ENCODE measurements at places on chromosomes 12 and 14. TPM values are rescaled to one million over a fixed set of nuclear protein-coding genes. Genes with fewer than 3 reads are reported as not detected.
A peak's percentile ranks its signal among the peaks of the same experiment; 100 is the strongest.

Gene CLEC14A
- not detected for total RNA-seq

Gene SIX1
- total RNA-seq, result 156 TPM

Gene VCPKMT
- 8.4 TPM for total RNA-seq

Gene TMEM117
- 23.5 TPM for total RNA-seq

DNA sequence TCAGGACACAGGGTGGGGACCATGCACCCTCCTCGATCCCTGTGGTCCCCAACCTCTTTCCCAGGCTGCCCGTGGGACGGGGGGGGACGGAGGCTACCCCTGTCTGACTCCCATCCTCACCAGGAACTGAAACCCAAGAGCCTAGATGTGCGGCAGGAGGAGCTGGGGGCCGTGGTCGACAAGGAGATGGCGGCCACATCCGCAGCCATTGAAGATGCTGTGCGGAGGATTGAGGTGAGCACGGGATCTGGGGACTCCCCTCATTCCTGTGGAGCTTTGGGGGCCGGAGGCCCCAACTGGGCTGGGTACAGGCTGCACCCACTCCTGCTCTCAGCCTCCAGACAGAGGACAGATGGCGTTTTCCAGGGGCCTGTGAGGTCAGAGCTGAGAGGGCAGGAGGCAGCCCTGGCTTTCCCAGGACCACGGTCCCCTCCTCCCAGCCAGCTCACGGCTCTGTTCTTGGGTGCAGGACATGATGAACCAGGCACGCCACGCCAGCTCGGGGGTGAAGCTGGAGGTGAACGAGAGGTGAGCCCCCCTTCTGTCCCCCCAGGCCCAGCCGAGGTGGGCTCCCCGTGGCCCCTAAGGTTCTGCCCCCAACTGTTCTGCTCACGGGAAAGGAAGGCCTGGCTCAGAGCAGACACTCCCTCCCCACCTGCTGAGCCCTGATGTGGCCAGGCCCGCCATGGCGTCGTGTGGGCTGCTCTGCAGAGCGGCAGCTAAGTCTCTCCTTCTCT is 24.2 kb downstream of the HIP1R start:
- DNase-seq, result no peak

GRCh38 chr14:50926851-50927386 is 17.4 kb downstream of the PYGL start:
- no peak for DNase-seq

DNA sequence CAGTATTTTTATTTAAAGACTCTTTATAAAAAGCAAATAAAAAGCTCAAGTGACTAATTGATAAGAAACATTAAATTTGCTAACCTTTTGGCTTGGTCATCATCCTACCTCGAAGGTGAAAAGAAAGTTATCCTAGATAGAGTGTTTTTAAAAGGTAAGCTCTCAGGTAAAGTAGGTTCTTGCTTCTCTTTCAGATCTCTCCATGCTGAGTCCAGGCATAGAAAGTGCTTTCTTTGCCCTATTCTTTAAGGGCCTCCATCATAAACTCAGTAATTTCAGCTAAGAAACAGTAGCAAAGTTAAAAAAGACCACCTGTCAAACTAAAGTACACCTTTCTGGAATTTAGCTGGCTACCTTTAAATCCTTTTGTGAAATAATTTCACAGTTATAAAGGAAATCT is 20.6 kb upstream of the ANHX start:
- no peak for DNase-seq

DNA sequence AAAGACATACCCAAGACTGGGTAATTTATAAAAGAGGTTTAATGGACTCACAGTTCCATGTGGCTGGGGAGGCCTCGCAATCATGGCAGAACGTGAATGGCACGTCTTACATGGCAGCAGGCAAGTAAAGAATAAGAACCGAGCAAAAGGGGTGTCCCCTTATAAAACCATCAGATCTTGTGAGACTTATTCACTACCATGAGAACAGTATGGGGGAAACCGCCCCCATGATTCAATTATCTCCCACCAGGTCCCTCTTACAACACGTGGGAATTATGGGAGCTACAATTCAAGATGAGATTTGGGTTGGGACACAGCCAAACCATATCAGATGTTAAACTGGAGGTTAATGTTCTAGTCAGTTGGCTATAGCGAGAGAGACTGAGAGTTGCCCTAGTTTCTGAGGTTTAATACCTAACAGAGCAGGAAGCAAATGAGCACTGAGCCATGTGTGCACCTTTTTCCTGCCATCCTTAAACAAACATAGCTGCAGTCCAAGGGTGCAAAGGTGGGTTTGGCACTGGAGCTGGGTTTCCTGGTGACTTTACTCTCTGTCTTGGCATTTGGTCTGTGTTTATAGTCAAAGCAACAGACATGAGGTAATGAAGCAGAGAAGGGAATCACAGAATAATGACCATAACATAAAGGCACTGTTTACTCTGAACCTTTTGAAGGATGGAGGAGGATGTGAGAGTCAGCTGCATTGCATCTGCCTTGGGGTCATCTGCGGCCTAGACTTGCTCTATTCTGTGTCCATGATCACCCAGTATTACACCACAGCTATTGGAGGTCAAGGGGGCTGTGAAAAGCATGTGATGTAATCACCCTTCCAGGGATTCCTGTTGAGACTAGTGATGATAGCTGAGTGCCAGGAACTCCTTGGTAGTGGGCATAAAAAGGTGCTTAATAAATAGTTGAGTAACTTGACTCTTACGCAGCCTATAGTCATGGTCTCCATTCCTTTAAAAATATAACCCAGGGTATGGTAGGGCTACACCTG is 83.6 kb upstream of the USP44 start:
- no peak for DNase-seq

DNA sequence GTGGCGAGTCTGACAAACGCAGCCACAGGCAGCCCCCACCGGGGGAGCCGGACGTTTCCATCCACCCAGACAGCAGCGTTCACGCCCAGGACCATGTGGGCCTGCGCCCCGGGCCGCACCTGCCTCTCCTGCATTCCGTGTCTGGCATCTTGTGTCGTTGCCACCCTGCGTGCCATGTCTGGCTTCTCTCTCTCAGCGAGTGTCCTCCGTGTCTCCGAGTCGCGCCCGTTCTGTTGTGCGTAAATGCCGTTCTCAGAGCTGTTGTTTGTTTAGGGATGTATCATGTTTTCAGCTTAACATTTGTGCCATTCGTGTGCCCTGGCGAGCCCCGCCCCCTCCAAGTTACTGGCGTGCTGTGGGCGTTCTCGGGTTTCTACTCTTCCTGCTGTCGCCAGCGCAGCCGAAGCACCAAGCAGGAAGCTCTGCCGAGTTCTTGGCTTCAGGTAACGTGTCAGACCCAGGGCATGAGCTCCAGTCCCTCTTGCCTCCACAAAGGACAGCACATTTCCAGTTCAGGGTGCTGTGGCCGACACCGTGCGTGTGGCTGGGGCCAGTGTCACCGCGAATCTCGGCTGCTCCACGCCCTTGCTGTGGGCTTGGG is 34.6 kb downstream of the NOC4L start:
- DNase-seq, result no peak

- DNase-seq, result peak; percentile 7
Measured at GRCh38 chr12:25553098-25553497, at the start of gene LMNTD1. LMNTD1 (minus strand) TSS chr12:25553283; CDS start chr12:25552959, 324 bp downstream.

- DNase-seq, result no peak
Measured at GRCh38 chr12:122520676-122521075, 6.1 kb downstream of the RSRC2 start.

GRCh38 chr12:129119537-129119936 is 266.3 kb downstream of the GLT1D1 start:
- DNase-seq, result no peak

GRCh38 chr14:91367173-91368171 is 50.1 kb downstream of the CCDC88C start:
- no peak for DNase-seq

GRCh38 chr14:97306133-97306759 is 509.1 kb downstream of the VRK1 start:
- no peak for DNase-seq

DNA sequence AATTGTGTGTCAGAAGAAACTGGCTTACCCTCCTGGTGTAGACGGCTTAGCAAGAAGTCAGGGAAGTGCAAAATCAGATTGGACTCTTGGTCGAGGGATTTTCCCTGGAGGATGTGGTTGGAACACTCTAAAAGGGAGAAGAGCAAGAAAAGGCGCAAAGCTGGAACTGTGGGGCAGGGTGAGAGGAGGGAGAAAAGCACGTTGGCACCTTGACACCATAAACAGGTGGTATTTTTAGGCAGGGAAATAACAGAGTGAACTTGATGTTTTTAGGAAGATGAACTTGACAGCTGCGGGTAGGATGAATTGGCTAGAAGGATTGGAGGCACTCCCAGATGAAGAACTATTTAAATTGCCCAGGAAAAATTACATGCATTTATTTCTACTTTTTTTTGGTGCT is 67.7 kb downstream of the HCAR2 start:
- DNase-seq, result peak; percentile 3
